ENCODE measurements at places on chromosomes 16 and 17. TPM values are rescaled to one million over a fixed set of nuclear protein-coding genes. Genes with fewer than 3 reads are reported as not detected.
A peak's percentile ranks its signal among the peaks of the same experiment; 100 is the strongest.

DNA sequence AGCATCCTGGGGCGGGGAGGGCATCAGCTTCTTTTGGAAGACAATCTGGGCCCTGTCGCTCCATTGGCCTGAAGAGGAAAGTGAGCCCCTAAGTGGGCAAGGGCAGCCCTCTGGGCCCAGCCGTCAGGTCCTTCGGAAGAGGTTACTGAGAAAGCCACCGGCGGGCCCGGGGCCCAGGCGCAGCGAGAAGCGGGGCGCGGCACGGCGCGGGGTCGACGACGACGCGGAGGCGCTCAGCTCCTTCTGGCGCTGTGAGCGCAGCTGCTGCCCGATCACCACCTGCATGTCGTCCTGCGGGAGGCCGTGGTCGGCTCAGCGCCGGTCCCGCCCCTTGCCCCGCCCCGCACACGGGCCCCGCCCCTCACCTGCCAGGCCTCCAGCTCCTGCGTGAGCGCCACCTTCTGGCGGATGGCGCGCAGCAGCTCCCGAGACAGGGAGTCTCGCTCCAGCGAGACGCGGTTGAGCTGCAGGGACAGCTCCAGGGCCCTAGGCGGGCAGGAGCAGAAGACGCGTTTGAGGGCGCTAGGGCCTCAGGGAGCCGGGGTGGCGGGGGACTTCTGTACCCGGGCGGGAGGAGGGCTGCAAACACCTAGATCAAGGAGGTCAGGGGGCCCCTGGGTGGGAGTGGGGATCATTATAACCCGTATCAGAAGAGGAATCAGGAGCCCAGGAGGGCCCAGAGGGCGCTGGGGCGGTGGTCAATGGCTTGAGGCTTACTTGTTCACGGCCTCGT lies 4.3 kb downstream of the THOC6 start:
- H3K27me3 ChIP-seq, result no peaks in the 10 kb centered on the region
- peaks cover 30% of the 10 kb centered on the region for H3K4me1 ChIP-seq
- no peak overlapping the region for H3K27ac ChIP-seq
- H3K4me3 ChIP-seq, result no peak overlapping the region
- DNase-seq, result peak; percentile 71

DNA sequence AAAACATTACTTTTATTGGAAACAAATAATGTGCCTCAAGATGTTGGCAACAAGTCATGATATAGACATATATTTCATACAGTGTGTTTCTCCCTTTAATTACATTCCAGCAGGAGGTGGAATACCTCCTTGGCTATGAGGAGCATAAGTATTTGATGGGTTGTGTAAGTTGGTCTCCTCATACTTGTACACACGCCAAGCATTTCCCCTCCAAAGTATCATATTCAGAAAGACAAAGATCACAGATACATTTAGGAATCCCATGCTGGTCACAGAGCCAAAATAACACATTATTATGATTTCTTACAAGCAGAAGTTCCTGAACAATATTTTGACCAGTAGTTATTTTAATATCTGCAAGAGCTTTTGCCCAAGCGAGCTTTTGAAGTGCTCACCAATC lies 57.8 kb downstream of the WSB1 start:
- no peak overlapping the region for H3K4me3 ChIP-seq
- H3K27me3 ChIP-seq, result no peaks in the 10 kb centered on the region

GRCh38 chr16:4796982-4797804 lies 2.0 kb downstream of the SMIM22 start:
- H3K4me1 ChIP-seq, result peaks cover 27% of the 10 kb centered on the region
- H3K27ac ChIP-seq, result no peak overlapping the region
- no peak overlapping the region for H3K4me3 ChIP-seq
- no peaks in the 10 kb centered on the region for H3K36me3 ChIP-seq
- no peak for DNase-seq
- no peaks in the 10 kb centered on the region for H3K27me3 ChIP-seq

DNA sequence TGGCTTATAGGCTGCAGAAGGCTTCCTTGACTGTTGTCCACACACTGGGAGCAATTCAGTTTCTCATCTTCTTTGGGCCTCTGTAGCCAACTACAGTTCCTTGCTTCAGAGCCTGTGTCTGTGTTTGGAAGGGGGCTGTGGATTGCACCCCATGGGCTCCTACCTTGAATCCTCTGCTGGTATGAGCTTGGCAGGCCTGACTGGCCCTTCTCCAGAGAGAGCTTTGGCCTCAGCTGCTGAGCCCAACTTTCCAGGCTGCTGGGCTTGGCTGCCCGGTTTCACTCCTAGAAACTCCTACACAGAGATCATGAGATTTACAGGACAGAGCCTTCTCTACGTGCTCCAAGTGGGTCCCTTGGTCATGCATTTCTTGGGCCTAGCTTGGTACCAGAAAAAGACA lies 354.4 kb downstream of the SNX29 start:
- no peak overlapping the region for H3K27ac ChIP-seq
- H3K27me3 ChIP-seq, result no peaks in the 10 kb centered on the region
- no peak for DNase-seq
- no peaks in the 10 kb centered on the region for H3K4me1 ChIP-seq

- peaks cover 45% of the 10 kb centered on the region for H3K27me3 ChIP-seq
- H3K36me3 ChIP-seq, result no peaks in the 10 kb centered on the region
- DNase-seq, result no peak
- no peak overlapping the region for H3K27ac ChIP-seq
These were observed 814 bp upstream of the RUNDC3A start for GRCh38 chr17:44307387-44308186.

DNA sequence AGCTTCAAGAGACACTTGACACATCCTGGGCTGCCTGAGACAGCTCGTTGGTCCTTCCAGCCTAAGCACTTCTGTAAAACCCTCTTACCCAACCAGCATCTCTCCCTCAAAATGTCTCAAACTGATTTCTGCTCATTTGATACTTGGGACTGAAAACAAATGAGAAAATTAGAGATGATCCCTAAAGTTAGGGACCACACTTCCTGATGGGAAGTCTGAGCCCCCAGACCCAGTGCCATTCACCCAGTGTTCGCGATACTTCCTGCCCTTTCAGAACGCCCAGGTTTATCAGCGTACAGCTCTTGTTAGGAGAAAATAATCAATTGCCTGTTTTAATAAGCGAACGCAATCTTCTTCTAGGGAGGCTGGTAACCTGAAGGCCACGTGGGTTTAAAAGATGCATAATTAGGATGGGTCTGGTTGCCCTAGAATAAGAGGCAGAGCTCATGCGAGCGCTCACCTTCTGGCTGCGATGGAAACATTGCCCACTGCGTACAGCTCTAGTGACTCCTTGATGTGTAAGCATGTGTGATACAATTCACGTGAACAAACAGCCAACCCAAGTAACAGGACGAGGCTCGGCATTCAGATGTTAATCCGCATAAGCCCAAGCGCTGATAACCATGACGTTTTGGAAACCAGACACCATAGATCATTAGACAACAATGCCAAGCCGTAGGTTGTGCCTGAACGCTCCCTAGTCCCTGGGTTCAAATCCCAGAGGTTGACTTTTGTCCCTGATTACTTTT lies 213.1 kb downstream of the FOXL1 start:
- peaks cover 95% of the 10 kb centered on the region for H3K27me3 ChIP-seq
- no peak overlapping the region for H3K27ac ChIP-seq
- no peaks in the 10 kb centered on the region for H3K4me1 ChIP-seq
- H3K4me3 ChIP-seq, result no peak overlapping the region
- no peak for DNase-seq
- H3K36me3 ChIP-seq, result no peaks in the 10 kb centered on the region

GRCh38 chr16:49287572-49287971 lies 5.9 kb upstream of the CBLN1 start:
- no peak overlapping the region for H3K4me3 ChIP-seq
- no peak for DNase-seq
- no peaks in the 10 kb centered on the region for H3K36me3 ChIP-seq

Gene ADGRG1
- total RNA-seq, result 131 TPM

Gene SUPT6H
- 63.3 TPM for total RNA-seq

Gene CAPNS2
- 1.8 TPM for total RNA-seq

DNA sequence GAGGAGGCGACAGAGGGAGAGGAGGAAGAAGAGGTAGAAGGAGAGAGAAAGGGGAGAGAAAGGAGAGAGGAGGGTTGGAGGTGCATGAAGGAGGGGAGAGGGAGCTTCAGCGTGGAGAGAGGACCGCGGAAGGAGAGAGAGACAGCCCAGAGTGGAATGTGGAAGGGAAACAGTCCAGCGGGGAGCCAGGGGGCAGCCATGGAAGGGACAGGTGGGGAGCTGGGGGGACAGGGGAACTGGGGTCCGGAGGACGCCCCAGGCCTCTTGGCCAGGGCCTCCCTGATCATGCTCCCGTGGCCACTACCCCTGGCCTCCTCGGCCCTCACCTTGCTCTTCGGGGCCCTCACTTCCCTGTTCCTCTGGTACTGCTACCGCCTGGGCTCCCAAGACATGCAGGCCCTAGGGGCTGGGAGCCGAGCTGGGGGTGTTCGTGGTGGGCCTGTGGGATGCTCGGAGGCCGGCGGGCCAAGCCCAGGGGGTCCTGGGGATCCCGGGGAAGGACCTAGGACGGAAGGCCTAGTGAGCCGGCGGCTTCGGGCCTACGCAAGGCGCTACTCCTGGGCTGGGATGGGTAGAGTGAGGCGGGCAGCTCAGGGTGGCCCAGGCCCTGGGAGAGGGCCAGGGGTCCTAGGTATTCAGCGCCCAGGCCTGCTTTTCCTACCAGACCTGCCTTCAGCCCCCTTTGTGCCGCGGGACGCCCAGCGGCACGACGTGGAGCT lies 759 bp downstream of the ASPHD1 start:
- no peaks in the 10 kb centered on the region for H3K27me3 ChIP-seq
- H3K36me3 ChIP-seq, result no peaks in the 10 kb centered on the region
- H3K4me1 ChIP-seq, result peaks cover 16% of the 10 kb centered on the region
- DNase-seq, result no peak

GRCh38 chr17:48624544-48625494 lies 1.3 kb downstream of the HOXB9 start:
- peaks cover 3% of the 10 kb centered on the region for H3K4me1 ChIP-seq
- no peak for DNase-seq
- no peaks in the 10 kb centered on the region for H3K36me3 ChIP-seq
- peaks cover 16% of the 10 kb centered on the region for H3K27me3 ChIP-seq

DNA sequence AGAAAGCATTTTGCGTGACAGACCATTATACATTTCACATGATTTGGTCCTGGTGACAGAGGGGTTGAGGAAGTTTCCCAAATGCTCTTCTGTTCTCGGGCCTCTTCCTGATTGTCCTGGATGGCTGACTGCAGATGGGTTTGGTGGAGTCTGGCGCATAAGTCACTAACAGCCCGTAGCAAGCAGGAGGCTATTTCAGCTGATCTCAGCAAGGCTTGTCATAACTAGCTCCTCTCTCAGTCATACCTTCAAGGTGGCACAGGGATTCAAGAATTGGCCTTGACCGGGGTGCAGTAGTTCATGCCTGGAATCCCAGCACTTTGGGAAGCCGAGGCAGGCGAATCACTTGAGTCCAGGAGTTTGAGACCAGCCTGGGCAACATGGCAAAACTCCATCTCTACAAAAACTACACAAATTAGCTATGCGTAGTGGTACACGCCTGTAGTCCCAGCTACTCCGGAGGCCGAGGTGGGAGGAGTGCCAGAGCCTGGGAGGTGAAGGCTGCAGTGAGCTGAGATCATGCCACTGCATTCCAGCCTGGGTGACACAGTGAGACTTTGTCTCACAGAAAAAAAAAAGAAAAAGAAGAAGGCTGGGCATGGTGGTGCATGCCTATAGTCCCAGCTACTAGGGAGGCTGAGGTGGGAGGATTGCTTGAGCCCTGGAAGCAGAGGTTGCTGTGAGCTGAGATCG lies 68.9 kb upstream of the HAS3 start:
- no peak overlapping the region for H3K27ac ChIP-seq
- no peaks in the 10 kb centered on the region for H3K27me3 ChIP-seq
- no peak overlapping the region for H3K4me3 ChIP-seq
- no peak for DNase-seq

Gene SRCIN1
- total RNA-seq, result 16.7 TPM

Gene GFAP
- total RNA-seq, result not detected

- DNase-seq, result peak; percentile 52
- no peaks in the 10 kb centered on the region for H3K36me3 ChIP-seq
These were observed 6.7 kb downstream of the RHBDF1 start for GRCh38 chr16:65745-66144.

- peaks cover 52% of the 10 kb centered on the region for H3K4me1 ChIP-seq
- DNase-seq, result no peak
- no peaks in the 10 kb centered on the region for H3K27me3 ChIP-seq
These were observed 5.4 kb downstream of the WBP2 start for GRCh38 chr17:75849724-75850123.

GRCh38 chr16:10076037-10076436 lies 106.2 kb downstream of the GRIN2A start:
- H3K27me3 ChIP-seq, result no peaks in the 10 kb centered on the region
- no peak overlapping the region for H3K27ac ChIP-seq
- no peak for DNase-seq
- no peaks in the 10 kb centered on the region for H3K36me3 ChIP-seq
- H3K4me3 ChIP-seq, result no peak overlapping the region

GRCh38 chr16:80233097-80233835 lies 307.5 kb upstream of the DYNLRB2 start:
- H3K36me3 ChIP-seq, result no peaks in the 10 kb centered on the region
- H3K4me1 ChIP-seq, result no peaks in the 10 kb centered on the region
- H3K27ac ChIP-seq, result no peak overlapping the region
- DNase-seq, result no peak
- H3K4me3 ChIP-seq, result no peak overlapping the region

DNA sequence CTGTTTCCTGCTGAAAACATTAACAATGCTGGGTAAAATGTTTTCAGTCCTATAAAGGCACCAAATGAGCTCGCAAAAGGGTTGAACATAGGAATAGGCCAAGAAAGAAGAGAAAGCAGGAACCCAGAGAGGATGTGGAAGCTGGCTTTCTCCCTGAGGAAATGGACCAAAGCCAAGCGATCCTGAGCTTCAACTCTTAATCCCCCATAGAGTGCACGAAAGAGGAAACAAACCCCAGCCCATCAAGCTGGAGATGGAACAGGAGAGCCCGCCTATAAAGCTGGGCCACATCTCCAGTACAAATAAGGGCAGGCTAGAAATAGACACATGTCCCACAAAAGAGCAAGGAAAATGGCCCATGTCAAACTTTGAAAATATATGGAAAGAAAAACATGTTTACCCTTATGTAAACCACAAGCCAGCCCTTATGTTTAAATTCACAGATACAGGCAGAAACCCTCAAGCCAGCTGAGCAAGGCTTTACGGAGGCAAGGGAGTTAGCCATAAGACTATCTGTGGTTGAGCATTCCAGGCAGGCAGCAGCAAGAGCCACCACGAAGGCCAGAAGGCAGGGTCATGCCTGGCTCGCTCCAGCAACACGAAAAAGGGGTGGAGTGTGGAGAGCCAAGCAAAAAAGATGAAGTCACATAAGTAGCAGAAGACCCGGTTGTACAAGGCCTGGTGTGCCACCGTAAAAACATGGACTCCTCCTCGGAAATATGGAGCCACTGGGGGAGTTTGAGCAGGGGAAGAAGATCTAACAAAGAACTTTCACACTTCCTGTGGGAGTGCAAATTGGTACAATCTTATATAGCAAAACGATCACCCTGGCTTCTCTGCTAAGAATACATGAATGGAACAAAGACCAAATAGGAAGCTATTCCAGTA lies 27.8 kb downstream of the COPRS start:
- no peak overlapping the region for H3K27ac ChIP-seq
- no peak for DNase-seq
- H3K27me3 ChIP-seq, result no peaks in the 10 kb centered on the region
- H3K36me3 ChIP-seq, result no peaks in the 10 kb centered on the region
- H3K4me3 ChIP-seq, result no peak overlapping the region

- DNase-seq, result no peak
- no peaks in the 10 kb centered on the region for H3K27me3 ChIP-seq
- peaks cover 7% of the 10 kb centered on the region for H3K4me1 ChIP-seq
- no peak overlapping the region for H3K4me3 ChIP-seq
These were observed 34.4 kb downstream of the CMIP start for GRCh38 chr16:81478876-81479511.
